ENCODE measurements at places on chromosomes 12 and 14. TPM values are rescaled to one million over a fixed set of nuclear protein-coding genes. Genes with fewer than 3 reads are reported as not detected.

USP44 gene
- total RNA-seq = 3.1 TPM

FGF23 gene
- total RNA-seq = not detected

DNA sequence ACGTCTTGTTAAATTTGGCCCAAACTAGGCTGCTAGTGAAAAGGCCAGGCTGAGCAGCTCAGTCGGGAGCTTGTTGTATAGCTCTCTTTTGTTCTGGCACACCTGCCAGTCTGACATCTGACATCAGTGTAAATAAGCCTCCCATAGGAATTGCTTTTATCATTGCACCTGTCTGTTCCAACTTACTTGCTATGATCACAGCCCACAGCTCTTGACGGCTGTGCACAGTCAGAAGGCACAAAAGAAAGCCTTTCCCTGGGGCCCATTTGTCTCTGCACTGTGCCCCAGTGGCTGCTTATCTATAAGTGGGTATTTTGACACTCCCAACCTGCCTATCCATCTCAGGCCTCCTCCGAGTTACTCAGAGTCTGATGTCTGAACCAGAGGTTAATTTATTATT, 324.5 kb downstream of the NUAK1 start:
- DNase-seq = no peak

- DNase-seq = no peak
These were observed 174.3 kb downstream of the SOX5 start for GRCh38 chr12:23775208-23775607.

DNA sequence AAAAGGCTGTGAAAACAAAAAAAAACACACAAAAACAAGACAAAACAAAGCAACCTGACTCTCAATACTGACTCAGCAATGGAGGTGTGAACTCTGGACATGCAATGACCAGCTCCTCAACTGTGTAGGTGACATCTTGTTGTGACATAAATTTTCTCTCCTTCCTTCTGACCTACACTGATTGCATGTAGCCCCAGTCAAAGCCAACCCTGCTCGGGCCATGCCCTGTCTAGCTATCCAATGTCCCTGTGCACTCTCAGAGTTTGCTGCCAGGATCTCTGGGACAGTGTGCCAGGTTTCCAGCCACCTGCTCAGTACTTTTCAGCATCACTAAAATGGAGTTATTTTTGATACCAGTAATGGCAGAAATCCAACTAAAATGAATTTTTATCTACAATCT, 18.9 kb upstream of the CRACR2A start:
- DNase-seq = no peak

All from endothelial cell of umbilical vein (primary cell).